ENCODE measurements at places on chromosomes 6 and 20.

- peak; percentile 35 for DNase-seq
Observed at GRCh38 chr20:16434062-16434664, 139.1 kb downstream of the KIF16B start.

GRCh38 chr6:132684272-132684671 lies 25.3 kb upstream of the TAAR1 start:
- DNase-seq: no peak

- no peak for DNase-seq
Observed at GRCh38 chr20:58967652-58968429, 13.2 kb upstream of the NELFCD start.

DNA sequence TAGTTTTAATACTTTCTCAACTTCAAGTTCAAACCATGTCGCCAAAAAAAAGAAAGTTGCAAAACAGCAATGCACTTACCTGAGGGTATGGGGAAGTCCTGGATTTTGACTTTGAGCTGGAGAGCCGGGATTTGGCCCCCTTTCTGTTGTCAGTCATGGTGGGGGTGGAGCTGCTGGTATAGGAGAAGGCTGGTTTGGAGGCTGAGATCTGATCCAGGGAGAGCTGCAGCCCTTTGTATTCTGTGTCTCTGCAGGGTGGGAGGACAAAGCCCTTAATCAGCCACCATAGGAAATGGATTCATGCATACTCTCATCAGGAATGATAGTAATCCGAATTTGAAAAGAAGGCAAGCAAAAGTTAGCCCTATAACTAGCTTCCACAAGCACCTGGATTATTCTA lies 44.0 kb downstream of the SIM1 start:
- no peak for DNase-seq

GRCh38 chr6:113758826-113759574 lies 98.1 kb upstream of the MARCKS start:
- DNase-seq: no peak

DNA sequence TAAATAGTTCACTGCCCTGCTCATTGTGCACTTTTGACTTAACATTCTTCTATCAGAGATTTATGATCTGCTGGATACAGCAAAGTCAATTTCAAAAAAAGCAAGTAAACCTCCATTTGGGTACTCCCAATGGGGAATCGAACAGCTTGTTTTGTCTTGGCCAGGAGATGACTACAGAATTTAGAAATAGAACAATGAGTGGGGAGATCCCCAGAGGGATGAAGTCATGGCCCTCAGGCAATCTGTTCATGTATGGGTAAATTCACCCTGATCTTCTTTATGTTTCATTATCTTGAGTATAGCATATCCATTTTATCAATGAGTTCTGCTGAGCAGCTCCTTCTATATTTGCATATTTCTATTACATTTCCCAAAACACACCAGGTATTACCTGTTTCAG lies 1681.9 kb downstream of the HACE1 start:
- no peak for DNase-seq
